ENCODE measurements at places on chromosomes 12 and 14.

DNA sequence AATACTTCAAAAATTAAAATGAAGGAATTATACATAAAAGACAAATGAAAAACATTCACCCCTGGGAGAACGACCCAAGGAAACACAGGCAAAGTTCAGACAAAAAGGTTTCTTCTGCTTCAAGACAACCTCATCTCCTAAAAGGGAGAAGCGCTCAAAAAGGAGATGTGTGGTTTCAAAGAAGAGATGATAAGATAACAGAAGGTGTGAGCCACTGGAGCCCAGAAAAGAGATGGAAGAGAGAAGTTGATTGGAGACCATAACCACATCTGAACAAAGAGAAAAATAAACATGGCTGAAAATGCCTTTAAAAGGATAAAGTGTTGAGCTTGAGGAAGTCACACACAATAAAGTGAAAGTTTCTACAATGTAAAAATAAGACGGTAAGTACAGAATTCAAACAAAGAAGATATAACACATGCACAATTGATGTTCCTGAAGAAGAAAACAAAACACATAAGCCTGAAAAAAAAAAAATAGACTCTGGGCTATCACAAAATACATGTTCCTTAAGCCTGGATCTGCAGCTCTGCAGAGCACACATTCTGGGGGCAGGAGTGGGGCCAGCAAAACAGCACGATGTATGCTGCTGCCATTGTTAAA is 51.6 kb upstream of the C14orf180 start:
- DNase-seq, result no peak

GRCh38 chr12:124554429-124555029 is 12.9 kb downstream of the NCOR2 start:
- no peak for DNase-seq

DNA sequence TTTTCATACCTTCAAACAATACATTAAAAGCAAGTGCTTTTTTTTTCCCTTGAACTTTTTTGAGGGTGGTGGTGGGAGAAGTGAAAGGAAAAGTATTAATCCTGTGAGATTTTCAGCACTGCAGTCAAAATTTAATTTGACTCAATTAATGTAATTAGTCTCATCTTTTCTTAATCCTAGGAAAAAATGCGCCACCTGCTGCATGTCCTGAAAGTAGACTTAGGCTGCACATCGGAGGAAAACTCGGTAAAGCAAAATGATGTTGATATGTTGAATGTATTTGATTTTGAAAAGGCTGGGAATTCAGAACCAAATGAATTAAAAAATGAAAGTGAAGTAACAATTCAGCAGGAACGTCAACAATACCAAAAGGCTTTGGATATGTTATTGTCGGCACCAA is 52.2 kb downstream of the SPATA7 start:
- no peak for DNase-seq

GRCh38 chr12:102728506-102729242 is 188.4 kb downstream of the PAH start:
- DNase-seq, result no peak

DNA sequence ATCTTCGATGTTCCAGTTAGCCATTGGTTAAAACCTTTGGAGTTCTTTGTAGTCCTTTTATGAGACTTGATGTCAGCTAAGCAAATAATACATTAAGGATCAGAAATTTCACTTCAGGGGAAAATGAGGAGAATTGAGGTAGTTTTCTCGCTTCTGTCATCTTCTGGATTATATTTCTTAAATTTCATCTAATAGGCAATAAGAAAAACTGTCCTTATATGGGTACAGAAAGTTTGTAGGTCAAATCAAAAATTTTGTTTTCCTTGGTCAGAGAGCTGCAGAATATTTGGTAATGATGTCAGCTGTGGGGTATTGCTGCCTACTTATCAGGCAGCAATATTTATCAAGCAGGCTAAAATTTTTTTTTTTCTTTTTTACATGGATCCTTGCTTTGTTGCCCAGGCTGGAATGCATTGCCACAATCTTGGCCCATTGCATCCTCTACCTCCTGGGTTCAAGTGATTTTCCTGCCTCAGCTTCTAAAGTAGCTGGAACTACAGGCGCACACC is 37.1 kb downstream of the RIMKLB start:
- DNase-seq, result no peak

DNA sequence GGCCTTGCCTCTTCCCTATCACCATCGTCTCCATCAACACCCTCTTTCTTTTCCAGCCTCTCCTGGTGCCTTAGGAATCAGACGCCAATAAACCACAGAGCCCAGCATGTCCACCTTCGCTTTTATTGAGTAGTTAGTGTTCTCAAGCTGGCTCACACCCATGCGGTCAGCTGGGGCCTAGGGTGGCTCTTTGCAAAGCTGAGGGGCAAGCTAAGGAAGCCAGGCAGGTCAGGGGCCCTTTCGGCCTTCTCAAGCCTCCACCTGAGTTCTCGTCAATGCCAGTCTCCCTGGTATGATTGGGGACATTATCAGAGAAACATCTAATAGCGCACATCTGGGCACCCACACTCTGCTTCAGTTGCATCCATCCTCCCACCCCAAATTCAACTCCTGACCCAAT is 737 bp upstream of the TEX52 start:
- no peak for DNase-seq

- no peak for DNase-seq
These were observed 11.4 kb upstream of the SLC25A3 start for GRCh38 chr12:98582093-98582492.

DNA sequence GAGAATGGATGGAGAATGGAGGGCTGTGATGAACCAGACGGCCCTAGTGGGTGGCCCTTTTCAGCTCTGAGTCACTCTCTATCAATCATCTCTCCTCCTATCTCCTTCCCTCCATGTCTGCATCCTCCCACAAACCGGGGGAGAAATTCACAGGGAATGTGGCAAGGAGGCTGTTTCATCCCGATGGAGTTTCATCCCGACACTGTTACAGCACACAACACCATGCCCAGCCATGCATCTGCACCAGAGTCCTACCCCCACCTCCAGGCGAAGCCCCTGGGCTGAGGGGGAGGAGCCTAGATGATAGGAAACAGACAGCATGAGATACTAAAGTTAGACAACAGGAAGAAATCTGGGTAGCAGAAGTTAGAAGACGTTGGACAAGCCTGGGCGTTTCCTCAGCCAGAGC is 20.8 kb downstream of the SLC8B1 start:
- no peak for DNase-seq

- DNase-seq, result no peak
These were observed 82.4 kb downstream of the ARL6IP4 start for GRCh38 chr12:123062681-123063486.

- DNase-seq, result no peak
These were observed 81.8 kb downstream of the PRIMA1 start for GRCh38 chr14:93706360-93706955.

DNA sequence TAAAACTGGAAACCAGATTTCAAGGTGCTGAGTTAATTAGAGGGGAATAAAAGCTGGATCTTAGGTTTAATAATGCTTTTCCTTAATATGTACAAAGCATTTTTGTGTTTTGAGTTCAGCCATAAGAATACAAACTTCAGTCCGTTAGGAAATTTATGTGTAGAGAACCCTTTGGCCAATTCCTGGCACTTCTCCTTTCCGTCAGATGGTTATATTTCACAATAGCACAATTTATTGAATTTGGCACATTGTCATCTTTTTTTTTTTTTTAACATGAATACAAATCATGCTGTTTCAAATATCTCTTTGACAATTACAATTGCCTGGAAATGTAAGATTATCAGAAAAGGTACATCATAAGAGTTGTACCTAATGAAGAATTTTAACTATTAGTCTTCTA is 56.2 kb upstream of the DDHD1 start:
- no peak for DNase-seq

- no peak for DNase-seq
These were observed 257.1 kb downstream of the PHLDA1 start for GRCh38 chr12:75774261-75775052.

GRCh38 chr14:88276923-88277596 is 46.0 kb downstream of the KCNK10 start:
- peak; percentile 45 for DNase-seq

- no peak for DNase-seq
These were observed 67.4 kb upstream of the ACTN1 start for GRCh38 chr14:69046476-69046860.

DNA sequence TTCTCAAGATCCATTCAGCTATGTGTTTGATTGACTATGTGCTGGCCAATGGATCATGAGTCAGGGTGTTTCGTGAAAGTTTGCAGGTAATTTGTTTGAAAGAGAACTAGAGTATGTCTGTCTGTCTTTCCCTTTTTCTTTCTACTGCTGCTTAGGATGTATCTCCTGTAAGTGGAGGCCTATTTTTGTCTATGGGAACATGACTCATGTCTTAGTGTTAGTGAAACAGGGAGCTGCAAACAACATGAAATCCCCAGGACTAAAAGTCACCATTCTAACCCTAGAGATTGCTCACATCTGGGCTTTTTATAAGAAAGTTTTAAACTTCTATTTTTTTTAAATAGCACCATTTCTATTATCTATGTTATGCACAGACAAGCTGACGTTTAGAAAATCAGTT is 333.0 kb downstream of the CCER1 start:
- no peak for DNase-seq

- no peak for DNase-seq
These were observed 19.3 kb upstream of the SERPINA6 start for GRCh38 chr14:94342334-94342934.

DNA sequence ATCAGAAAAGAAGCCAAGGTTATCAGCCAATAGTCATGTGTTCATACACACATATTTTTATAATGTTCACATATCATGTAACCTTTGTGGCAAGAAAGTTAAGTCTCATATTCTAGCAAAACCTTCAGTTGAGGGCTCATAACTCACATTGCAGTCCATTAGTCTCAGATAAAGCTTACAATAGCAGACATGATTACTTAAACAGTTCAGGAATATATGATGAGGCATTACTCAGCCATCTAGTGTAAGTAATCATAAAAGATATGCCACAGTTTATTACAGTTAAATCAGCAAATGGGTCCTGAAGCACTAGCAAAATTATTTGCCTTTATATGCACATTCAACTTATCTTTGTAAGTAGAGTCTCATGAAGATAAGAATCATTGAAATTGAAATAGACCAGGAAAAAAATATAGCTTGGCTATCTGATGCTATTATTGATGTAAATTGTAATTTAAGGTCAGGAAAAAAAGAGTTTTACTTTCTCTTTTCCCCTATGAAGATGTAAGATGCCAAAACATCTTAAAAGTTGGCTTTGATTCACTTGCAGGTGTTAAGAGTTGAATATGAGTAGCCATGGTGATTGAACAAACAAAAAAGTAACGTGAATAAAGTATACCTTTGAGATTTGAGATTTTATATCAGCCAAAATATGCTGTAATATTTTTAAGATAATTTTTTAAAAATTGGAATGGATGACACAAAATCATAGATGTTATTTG is 537.0 kb downstream of the SLC6A15 start:
- DNase-seq, result no peak

GRCh38 chr14:104782086-104782807 is 13.3 kb downstream of the AKT1 start:
- DNase-seq, result no peak

- DNase-seq, result no peak
These were observed 43.9 kb upstream of the IQSEC3 start for GRCh38 chr12:22530-23201.

GRCh38 chr12:95445884-95446505 is 28.0 kb upstream of the METAP2 start:
- no peak for DNase-seq

DNA sequence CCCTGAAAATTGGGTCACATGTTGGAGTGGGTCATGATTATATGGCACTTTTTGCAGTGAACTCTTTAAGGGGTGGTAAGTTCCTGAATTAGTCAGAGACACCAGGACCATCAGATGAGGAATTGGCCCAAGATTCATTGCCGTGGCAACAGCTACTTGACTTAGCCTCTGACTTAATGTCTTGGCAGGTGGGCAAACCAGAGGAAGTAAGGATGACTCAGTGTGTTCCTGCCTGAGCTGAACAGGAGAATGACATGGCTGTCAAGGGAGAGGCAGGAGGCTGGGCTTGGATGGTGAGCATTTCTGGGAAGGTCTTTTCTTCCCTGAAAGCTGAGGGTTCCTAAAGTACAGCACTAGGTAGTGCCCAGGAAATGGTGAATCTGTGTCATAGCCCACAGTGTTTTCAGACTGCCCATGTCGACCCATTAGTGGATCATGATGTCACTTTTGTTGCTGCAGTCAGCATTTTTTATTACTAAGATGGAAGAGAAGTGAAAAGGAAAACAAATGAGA is 170.1 kb upstream of the PWP1 start:
- DNase-seq, result no peak

DNA sequence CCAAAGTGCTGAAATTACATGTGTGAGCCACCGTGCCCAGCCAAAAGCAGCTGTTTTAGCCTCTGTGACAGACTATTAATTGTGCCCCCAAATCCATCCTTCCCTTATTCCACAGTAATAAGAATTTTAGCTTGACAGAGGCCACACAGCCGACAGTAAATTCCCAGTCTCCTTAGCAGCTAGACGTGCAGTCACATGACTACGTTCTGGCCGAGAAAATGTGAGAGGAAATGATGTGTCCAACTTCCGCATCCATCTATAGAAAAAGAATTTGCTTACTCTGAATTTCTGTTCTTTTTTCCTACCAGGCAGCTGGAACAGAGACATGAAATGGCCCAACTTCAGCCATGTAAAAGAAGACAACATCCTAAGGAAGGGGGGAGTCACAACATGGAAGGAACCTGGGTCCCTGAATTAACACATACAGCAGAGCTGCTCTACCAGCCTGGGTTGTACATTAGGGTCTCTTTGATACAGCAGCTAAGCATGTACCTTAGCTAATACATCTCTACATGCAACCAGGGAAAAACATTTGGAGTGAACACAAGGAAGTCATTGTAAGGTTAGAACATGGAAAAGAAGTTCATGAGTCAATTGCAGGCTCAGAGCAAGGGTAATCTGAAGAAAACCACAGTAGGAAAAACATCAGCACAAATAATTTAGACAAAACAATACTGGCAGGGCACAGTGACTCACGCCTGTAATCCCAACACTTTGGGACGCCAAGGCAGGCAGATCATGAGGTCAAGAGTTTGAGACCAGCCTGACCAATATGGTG is 35.5 kb downstream of the CIT start:
- DNase-seq, result no peak

DNA sequence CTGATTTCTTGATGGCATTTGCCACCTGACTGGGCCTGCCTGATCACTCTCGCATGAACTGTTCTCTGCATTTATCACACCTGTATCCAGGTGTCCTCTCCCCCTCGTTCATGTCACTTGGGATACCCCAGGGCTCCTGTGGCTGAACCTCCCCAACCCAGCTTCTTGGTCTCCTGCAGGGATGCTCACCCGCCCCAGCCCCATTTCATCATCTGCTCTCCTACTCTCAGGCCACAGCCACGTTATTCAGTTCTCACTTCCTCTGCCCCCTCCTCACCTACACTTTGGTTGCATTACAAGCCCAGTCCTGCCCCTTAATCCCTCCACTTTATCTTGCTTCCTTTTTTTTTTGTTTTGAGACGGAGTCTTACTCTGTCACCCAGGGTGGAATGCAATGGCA is 35.5 kb downstream of the TMBIM6 start:
- no peak for DNase-seq

GRCh38 chr12:15662303-15662980 is 126.7 kb downstream of the EPS8 start:
- no peak for DNase-seq

DNA sequence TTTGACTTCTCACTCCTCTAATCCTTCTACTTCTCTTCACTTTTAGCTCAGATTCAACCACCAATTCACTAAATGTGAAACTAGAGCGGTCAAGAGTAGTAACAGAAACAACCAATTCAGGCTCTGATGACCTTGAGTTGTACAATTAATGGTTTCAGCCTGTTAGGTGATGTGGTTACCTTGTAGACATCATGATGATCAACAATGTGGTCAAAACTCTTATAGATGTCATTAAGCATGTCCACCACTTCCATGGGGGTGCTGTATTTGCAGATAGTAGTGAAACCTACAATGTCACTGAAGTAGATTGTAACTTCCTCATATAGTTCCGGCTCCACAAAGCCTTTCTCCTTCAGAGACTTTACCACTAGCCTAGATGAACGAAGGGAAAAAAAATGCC is 54.1 kb upstream of the PLBD1 start:
- DNase-seq, result no peak
